ENCODE measurements at places on chromosomes 11 and 22. TPM values are rescaled to one million over a fixed set of nuclear protein-coding genes. Genes with fewer than 3 reads are reported as not detected.

The IGSF22 gene
- total RNA-seq: 0.39 TPM

The MIAT gene
- total RNA-seq: 0.19 TPM

The HTR3A gene
- not detected for total RNA-seq

The KRTAP5-11 gene
- total RNA-seq: not detected

The RASSF10 gene
- 1.2 TPM for total RNA-seq

The LRRC56 gene
- 0.12 TPM for total RNA-seq

The UPK2 gene
- total RNA-seq: not detected

The HIRA gene
- total RNA-seq: 9.8 TPM

The APOL2 gene
- total RNA-seq: 25.7 TPM

The GPR83 gene
- total RNA-seq: 0.12 TPM

GRCh38 chr11:58576887-58577471 is 1.3 kb upstream of the LPXN start:
- no peaks in the 10 kb centered on the region for H3K36me3 ChIP-seq
- no peak for DNase-seq
- H3K4me1 ChIP-seq: no peaks in the 10 kb centered on the region
- peak overlapping the region; percentile 100 for H3K27ac ChIP-seq
- H3K4me3 ChIP-seq: peak overlapping the region; percentile 100

GRCh38 chr11:69353696-69354544 is 60.0 kb downstream of the MYEOV start:
- H3K4me3 ChIP-seq: no peak overlapping the region
- no peaks in the 10 kb centered on the region for H3K36me3 ChIP-seq
- H3K27ac ChIP-seq: no peak overlapping the region
- no peaks in the 10 kb centered on the region for H3K27me3 ChIP-seq

DNA sequence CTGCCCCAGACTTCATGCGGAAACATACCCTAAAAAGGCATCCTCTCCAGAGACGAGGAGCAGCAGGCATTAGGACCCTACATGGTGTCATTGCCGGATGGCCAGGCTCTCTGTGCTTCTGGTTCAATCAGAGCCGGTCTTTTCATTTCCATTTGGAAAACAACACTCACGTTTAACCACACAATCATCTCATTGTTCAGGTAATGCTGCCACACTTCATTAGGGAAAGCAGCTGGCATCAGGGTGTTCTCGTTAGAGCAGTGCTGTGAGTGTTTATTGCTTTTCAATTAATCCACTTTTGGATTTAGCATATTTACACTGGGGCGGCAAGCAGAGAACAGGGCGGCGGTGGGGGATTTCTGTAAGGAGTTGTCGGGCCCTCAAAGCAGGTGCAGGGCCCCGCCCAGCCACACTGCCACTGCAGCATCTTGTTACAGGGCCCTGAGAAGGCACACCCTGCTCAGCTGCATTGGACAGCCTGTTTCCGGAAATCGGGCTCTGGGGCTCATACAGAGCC is 338.6 kb downstream of the SHANK2 start:
- H3K4me1 ChIP-seq: no peaks in the 10 kb centered on the region
- no peak overlapping the region for H3K27ac ChIP-seq
- no peaks in the 10 kb centered on the region for H3K36me3 ChIP-seq
- no peak overlapping the region for H3K4me3 ChIP-seq
- H3K27me3 ChIP-seq: no peaks in the 10 kb centered on the region
- DNase-seq: no peak

GRCh38 chr11:60869451-60869825 is 2.1 kb downstream of the ZP1 start:
- no peaks in the 10 kb centered on the region for H3K36me3 ChIP-seq
- H3K4me3 ChIP-seq: no peak overlapping the region
- peaks cover 35% of the 10 kb centered on the region for H3K4me1 ChIP-seq
- H3K27ac ChIP-seq: no peak overlapping the region
- no peak for DNase-seq

- H3K4me3 ChIP-seq: no peak overlapping the region
- H3K4me1 ChIP-seq: no peaks in the 10 kb centered on the region
- H3K27ac ChIP-seq: no peak overlapping the region
These were observed 37.7 kb downstream of the RTL6 start for GRCh38 chr22:44460287-44460686.

GRCh38 chr22:24761888-24762675 is 12.4 kb downstream of the PIWIL3 start:
- no peak overlapping the region for H3K27ac ChIP-seq
- no peaks in the 10 kb centered on the region for H3K4me1 ChIP-seq
- no peaks in the 10 kb centered on the region for H3K27me3 ChIP-seq
- DNase-seq: no peak
- no peaks in the 10 kb centered on the region for H3K36me3 ChIP-seq

DNA sequence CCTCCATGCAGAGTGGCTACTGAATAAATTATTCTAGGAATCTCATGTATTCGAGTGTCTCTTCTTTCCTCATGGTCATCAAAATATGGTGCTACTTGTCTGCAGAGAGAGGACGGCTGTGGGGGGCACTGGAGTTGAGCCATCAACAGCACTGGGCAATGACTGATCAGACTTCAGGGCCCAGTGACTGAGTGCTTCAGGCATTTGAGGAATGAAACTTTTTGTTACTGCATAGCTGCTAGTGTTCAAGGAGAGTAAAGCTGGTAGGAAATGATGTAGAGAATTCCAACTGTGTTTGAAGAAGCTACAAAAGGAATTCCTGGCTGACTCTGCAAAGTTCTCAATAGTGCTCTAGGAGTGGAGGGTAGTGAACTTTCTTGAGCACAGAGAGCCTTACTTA is 277.7 kb downstream of the CADM1 start:
- no peaks in the 10 kb centered on the region for H3K4me1 ChIP-seq
- H3K4me3 ChIP-seq: no peak overlapping the region
- H3K36me3 ChIP-seq: peaks cover 4% of the 10 kb centered on the region
- DNase-seq: no peak
- H3K27me3 ChIP-seq: no peaks in the 10 kb centered on the region

DNA sequence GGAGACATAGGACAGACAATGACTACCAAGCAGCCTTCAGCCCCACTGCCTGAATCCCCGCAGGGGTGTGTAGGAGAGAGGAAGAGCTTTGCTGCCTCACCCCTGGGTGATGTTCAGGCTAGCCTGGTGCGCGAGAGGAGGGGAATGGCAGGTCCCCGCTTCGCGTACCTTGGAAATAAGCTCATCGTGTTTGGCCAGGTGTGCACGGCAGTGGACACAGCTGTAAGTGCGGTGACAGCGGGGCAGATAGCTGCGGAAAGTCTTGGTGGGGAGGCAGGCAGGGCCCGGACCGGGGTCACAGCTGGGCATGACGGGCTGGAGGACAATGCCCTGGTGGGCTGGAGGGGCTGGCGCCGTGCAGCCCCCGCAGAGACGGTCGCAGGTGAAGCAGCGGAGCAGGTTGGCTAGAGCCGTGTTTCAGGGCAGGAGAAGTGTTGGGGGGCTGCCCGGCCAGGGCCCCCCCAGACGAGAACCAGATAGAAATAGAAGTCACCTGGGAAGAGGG is 2.9 kb downstream of the YPEL4 start:
- no peak overlapping the region for H3K4me3 ChIP-seq
- no peak for DNase-seq
- H3K4me1 ChIP-seq: peaks cover 59% of the 10 kb centered on the region
- H3K27ac ChIP-seq: no peak overlapping the region
- no peaks in the 10 kb centered on the region for H3K36me3 ChIP-seq

GRCh38 chr11:20156876-20157613 is 3.2 kb downstream of the DBX1 start:
- no peak overlapping the region for H3K27ac ChIP-seq
- H3K4me3 ChIP-seq: no peak overlapping the region
- no peaks in the 10 kb centered on the region for H3K36me3 ChIP-seq
- no peaks in the 10 kb centered on the region for H3K4me1 ChIP-seq

GRCh38 chr11:46331282-46331984 is 15.8 kb upstream of the DGKZ start:
- DNase-seq: no peak
- H3K36me3 ChIP-seq: no peaks in the 10 kb centered on the region
- no peak overlapping the region for H3K4me3 ChIP-seq
- peak overlapping the region; percentile 38 for H3K27ac ChIP-seq
- no peaks in the 10 kb centered on the region for H3K4me1 ChIP-seq

DNA sequence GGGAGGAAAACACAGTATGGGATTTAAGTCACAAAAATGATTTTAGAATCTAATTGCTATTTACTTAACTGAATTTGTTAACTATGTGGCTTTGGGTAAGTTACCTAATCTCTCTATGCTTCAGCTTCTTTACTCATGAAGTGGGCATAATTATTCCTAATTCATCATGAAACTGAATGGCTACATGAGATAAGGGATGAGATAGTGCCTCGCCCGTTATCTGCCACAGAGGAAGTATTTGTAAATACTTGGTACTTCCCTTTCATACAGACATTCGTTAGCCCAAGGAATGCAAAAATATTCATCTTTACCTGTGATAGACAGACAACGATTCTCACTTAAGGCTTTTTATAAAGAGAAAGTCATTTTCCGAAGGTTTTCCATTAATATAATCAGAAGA is 221.2 kb upstream of the BLID start:
- H3K36me3 ChIP-seq: no peaks in the 10 kb centered on the region
- no peak for DNase-seq
- H3K4me3 ChIP-seq: peak overlapping the region; percentile 20
- no peaks in the 10 kb centered on the region for H3K27me3 ChIP-seq

DNA sequence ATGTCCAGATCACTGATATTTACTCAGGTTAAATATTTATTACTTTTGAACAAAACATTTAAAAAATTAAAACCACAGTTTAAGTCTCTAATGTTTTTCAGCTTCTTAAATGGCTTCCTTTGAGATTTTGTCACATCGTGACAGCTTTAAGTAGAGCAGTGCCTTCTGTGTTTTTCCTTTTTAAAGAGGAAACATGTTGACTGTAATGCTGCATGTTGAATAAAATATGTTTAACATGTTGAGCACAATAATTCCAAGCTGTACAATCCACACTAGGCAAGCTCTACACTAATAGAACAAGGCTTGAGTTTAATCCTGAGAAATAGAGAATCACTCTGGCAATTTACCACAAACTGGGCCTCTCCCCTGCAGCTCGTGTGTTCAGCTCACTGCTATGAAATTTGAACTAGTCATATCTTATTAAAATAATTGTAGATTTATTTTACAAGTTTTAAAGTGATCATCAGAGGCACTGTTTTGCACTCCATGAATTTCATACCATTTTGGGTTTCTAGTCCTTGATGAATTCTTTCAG is 368.3 kb downstream of the SOX6 start:
- no peak overlapping the region for H3K4me3 ChIP-seq
- H3K4me1 ChIP-seq: no peaks in the 10 kb centered on the region
- H3K36me3 ChIP-seq: no peaks in the 10 kb centered on the region

DNA sequence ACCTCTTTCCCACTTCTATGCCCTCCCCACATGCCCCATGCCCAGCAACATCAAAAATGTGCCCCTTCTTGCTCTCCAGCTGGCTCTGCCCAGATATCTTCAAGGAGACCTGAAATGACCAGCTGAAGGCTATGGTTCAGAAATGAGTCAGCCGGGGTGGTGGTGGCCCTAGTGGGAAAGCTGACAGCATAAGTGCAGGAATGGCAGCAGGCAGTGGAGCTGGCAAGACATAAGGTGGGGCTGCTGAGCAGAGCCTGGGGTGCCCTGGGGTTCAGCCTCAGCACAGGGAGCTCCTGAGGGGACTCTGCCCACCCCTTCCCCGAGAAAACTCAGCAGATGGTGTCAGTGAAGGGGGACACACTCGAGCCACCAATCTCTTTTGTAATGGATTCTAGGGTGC is 593.4 kb downstream of the BUD13 start:
- no peak overlapping the region for H3K27ac ChIP-seq
- H3K36me3 ChIP-seq: no peaks in the 10 kb centered on the region
- no peak for DNase-seq
- H3K27me3 ChIP-seq: no peaks in the 10 kb centered on the region

DNA sequence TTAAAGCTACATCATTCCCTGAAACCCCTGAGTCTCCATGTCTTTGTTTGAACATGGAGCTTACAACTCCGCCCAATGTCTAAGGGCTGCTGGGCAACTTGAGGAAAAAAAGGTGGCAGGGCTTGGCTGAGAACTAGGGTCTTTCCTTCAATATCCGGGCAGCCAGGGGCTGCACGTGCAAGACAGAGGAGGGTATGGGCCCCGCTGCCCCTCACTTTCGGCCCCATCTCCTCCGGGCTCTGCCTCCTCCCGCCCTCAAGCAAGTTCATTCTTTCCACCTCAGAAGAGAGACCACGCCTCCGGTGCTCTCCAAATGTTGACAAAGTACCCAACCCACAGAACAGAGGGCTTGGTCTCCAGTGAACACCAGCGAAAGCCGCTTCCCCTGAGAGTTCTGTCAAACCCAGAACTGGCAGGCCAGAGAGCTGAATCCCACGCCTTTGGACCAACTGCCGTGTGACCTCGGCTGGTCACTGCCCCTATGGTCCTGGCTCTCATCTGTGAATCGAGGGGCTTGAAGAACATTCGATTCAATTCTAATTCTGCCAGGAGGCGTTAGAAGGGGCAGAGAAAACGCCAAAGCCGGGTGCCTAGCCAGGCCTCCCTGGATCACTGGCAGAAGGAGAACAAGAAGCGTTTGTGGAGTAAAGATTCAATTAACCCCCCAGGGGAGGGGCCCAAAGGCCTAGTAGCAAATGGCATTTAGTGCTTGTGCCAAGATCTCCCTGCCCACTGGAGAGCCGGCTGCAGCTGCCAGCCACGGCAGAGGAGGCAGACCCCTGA is 7.3 kb downstream of the PDGFB start:
- H3K36me3 ChIP-seq: peaks cover 6% of the 10 kb centered on the region
- H3K4me1 ChIP-seq: no peaks in the 10 kb centered on the region
- H3K27ac ChIP-seq: peak overlapping the region; percentile 87
- no peak for DNase-seq
- H3K27me3 ChIP-seq: no peaks in the 10 kb centered on the region

GRCh38 chr11:124873951-124874350 is 8.7 kb downstream of the ROBO3 start:
- peaks cover 14% of the 10 kb centered on the region for H3K27me3 ChIP-seq
- H3K36me3 ChIP-seq: no peaks in the 10 kb centered on the region
- H3K27ac ChIP-seq: no peak overlapping the region
- no peak overlapping the region for H3K4me3 ChIP-seq
- H3K4me1 ChIP-seq: peaks cover 22% of the 10 kb centered on the region

DNA sequence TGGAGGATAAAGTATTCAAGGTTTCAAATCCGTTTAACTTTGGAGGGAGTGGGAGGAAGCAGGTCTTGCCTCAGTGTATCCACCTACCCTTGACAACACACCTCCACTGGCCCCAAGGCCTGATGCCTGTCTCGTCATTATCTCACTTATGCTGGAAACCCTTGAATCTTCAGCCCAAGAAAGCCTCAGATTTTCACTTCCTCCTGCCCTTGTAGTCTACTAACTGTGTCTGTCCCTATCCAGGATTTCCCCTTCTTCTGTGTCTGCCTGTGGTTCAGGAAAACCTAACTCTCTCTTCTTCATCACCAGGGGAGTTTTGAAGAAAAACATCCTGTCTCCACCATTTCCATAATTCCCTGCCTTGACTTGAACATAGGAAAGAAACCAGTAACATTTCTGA is 56.1 kb downstream of the SYT9 start:
- no peak overlapping the region for H3K4me3 ChIP-seq
- no peaks in the 10 kb centered on the region for H3K27me3 ChIP-seq

DNA sequence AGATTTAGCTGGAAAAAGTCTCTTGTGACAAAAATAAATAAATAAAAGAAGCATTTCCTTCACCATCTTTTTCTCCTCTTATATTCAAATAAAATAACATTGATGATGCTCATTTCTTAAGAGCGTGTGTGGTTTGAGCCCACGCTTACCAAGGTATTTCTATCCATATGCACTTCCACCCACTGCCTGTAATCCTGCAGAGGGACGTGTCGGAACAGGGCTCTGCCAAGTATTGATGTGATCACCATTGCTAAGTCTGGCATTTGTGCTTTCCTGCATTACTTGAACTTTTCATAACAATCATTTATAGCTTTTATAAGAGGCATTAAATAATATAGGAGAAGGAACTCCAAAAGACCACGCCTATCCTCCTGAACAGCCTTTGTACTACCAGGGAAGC is 107.6 kb downstream of the SHANK2 start:
- peaks cover 3% of the 10 kb centered on the region for H3K4me1 ChIP-seq
- H3K27ac ChIP-seq: no peak overlapping the region
- no peaks in the 10 kb centered on the region for H3K27me3 ChIP-seq
- H3K36me3 ChIP-seq: no peaks in the 10 kb centered on the region

All from right atrium auricular region (tissue), 2 donors.